ENCODE measurements at places on chromosomes 12 and 14.

DNA sequence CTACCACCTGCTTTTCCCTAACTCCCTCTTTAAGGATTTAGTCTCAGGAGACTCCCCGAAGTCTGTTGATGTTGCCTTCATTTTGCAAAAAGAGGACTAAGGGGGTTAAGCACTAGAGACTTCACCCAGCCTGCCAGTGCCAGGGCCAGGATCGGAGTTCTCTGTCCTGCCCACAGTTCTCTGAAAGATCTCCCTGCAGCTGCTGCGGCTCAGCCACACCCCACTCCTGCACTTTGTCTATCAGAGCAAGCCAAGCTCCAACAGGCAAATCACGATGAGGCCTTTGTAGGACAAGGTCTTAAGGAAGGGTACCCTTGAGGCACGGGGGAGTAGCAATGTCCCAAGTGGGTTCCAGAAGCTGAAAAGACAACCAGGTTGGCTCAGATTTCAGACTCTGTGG is 148.8 kb upstream of the EGLN3 start:
- DNase-seq = no peak

DNA sequence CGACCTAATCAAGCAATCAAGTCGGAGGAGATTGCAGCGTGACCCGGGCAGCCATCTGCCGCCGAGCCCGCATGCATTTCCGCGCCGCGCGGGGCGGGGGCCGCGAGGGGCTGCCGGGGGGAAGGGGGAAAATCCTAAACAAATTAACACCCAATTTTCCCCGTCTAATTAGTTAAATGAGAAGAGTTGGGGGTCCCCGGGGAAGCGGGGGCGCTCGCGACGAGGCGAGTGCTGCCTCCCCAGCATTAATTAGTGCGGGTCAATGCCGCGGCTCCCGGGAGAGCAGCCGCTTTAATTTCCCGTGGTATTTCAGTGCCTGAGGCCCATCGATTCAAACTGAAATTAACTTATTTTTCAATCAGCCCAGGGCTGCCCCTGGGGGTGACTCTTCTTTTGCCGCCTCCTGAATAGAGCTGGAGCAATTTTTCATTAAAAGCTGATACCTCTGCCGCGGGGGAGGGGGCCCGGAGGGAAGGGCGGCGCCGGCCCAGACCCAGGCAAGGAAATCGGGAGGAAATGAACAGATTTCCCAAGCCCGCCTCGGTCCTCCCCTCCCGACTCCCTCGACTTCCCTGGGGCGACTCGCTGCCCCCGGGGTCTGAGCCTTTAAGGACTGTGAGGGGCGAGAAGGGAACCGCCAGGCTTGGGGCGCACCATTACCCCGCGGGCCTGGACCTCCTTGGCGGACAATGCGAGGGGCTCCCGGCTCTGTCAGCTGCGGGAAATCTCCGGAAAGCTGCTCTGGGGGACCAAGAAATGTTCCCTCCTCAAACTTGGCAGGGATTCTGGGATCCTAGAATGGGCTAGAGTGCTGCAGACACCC is 18.9 kb downstream of the VSX2 start:
- DNase-seq = no peak

DNA sequence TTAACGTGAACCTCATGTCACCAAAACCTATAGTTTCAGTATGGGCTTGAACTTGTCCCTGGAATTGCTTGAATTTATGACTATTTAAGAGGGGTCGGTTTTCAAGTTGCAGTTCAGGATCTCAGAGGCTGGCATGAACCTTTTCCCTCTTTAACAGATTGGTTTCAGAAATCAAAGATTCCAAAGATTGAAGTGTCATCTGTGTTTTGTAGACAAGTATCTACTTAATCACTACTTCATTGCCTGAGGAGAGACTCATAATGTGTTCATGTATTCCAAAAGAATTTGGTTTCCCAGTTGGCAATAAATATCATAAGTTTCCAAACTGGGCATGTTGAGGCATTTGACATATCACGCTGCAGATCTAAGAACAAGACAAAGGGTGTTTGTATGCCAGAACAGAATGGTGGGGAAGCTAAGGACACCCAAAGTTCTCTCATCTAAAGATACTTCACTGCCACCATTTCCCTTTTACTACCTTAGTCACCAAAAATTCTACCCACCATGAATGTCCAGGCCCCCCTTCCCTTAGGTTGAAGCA is 199.5 kb downstream of the NUAK1 start:
- DNase-seq = no peak

DNA sequence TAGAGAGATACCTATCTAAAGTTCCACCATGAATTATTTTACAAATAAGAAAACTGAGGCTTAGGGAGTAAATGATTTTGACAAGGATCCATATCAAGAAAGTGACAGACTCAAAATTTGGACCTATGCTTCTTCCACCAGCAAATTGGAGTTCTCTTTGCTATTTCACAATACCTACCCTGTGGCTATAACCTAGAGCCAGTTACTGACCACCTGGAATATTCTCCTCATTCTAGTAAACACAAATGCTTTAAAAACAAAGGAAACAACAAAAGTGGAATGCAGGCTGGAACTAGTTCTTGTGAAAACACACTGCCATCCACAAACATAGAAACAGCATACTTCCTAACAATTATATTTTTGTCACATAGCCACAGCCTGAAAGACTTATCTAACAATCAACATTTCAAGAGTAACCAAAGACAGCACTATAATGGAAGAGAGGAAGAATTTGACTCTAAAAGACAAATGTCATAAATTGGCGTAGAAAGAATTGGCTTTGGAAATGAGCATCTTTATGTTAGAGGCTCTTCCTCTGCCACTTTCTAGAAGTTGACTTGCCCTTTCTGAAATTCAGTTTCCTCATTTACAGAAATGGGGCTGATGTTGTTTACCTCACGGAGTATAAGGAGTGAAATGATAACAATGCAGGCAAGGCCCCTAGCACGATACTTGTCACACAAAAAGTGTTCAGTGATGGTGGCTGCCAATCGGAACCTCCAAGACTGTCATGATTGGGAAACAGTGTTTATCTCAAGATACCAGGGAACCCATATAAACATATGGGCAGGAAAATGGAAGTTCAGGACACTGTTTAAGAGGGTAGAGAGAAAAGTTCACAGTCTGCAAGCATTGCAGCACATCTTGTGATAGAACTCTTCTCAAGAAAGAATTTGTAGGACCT is 138.6 kb upstream of the LGR5 start:
- DNase-seq = peak; percentile 82

- DNase-seq = peak; percentile 61
Observed at GRCh38 chr12:50055831-50056638, 1.4 kb upstream of the ASIC1 start.

Measured in erythroblast (primary cell).